ENCODE measurements at places on chromosomes 4 and X.

GRCh38 chr4:186622788-186623464 is 67.6 kb upstream of the MTNR1A start:
- DNase-seq = no peak

DNA sequence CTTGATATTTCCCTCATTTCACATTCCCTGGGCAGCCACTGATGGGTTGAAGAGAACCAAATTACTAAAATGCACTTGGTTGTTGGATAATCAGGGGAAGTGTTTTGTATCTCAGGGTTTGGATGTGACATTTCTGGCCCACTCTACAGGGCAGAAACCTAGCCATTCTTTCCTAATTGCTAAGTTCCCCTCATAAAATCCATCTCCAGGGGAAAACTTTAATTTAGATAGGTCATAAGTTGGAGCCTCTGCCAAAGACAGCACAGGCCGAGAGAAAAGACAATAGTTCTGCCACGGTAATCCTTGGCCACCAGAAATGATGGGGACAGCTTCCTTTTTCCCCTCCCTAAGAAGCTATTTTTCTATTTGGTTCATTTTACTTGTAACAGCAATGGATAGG is 192.7 kb upstream of the C1QTNF7 start:
- DNase-seq = no peak

DNA sequence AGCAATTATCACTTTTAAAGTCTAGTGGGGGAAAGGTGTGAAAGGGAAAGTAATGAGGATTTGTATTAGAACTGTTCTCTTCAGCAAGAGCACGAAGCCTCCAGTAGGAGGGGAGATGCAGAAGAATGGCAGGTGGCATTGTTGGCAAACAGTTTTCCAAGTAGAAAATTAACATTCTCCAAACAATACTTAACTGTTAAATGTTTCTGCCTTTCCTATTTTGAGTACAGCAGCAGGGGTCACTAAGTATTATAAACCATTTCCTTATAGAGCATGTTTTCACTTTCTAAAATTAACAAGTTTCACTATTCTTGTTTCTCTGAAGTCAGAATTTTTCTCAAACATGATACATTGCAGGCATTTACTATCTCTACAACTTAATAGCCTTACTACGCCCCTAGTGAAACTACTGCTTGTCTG is 58.7 kb downstream of the LEF1 start:
- DNase-seq = no peak

DNA sequence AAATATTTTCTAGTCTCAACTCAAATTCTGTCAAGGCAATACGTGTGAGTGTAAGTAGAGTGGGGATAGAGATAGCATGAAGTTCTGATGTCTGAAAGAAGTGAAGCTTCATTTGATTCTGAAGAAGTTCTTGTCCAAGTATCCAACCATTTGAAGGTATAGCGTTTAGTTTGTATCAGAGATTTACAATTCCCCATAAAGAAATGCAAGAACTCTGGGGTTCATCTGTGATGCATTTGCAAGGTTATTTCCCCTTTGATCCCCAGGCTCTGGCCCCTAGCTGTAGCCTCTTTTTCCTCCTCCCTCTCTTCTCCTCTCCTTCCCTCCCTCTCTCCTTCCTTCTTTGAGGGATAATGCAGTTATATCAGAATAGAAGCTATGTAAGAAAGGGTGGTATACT is 7.8 kb downstream of the FGA start:
- no peak for DNase-seq

GRCh38 chr4:74327762-74328161 is 19.5 kb downstream of the EPGN start:
- no peak for DNase-seq

- no peak for DNase-seq
Observed at GRCh38 chrX:10854594-10854993, 234.2 kb upstream of the MID1 start.

DNA sequence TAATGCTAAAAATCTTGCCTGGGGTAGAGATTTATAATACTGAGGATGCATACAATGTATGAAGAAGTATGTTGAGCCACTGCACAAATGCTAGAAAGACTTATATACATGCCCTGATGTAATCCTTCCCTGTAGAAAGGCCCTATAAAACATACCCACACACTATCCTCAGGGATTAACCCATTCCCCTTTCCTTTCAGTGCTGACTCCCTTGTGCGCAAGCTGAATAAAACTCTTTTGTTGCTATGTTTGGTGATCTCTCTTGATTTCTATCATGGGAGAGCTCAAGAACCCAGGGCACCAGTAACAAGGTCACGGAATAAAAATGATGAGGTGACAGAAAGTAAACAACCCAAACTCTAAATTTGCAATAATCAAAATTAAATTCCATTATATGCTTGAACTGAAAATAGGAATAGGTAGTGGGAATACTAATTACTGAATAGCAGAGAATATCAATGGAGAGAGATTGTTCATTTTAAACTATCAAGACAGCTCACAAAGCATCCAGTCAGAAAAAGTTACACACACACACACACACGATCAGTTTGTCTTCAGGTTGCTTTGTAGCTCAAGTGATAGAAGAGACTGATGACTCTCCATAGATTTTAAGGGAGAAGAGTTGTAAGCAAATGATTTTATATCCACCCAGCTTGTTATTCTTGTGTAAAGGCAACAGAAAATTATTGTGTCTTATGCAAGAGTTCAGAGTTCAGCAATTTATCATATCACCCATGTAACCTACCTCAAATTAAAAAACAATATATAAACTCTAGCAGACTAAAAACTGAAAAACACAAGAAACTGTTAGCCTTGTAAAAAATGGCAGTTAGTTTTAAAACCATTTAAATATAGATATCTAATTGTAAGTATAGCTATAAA is 14.8 kb downstream of the TIGD2 start:
- no peak for DNase-seq

GRCh38 chr4:3349116-3349515 is 56.3 kb downstream of the RGS12 start:
- no peak for DNase-seq

DNA sequence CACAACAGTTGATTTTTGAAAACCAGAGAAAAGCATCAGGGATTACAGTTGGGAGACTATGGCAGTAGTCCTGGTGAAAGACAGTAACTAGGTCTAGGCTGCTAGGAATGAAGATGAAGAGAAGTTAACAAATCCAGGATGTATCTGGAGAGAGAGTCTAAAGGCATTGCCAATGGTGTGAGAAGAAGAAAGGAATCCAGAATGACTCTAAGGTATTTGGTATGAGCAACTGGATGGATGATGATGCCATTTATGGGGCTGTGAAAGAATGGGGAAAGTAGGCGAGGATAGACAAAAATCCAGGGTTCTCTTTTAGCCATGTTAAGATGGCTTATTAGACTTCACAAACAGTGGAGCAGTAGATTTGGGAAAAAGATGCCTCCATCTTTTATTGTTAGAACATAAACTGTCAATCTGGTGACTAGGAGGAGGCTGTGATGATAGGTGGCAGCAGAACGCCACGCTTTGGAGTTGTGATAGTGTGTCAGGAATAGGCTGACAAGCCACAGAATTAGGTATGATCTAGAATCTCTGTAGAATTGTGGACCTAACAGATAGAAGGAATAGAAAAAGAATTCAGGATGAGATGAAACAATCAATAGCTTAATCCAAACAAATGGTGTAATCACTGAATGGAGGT is 27.3 kb upstream of the JADE1 start:
- DNase-seq = peak; percentile 68

GRCh38 chr4:71584585-71584984 is 199.3 kb downstream of the GC start:
- DNase-seq = no peak

DNA sequence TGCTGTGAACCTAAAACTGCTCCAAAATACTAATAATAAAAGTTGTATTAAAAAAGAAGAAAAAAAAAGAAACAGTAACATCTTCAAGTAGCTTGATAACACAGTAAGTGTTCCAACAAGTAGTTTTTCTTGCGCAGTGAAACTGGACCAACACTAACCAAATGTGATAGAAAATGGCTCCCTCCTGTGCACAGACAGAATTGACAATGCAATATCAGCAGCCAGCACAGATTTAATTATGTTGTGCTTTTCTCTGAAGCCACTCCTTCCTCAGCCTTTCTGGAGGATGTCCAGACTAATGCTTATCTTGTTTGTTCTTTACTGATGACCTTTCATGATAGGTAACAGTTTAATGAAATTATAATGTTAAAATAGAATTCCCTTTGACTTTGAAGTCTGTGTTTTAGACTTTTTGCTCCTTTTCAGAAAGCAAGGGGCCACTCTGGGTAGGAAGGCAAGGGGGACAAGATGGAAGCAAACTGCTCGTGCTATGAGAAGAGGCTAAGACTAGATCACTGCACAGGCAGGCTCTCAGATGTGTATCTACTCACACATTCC is 147.1 kb upstream of the RPL34 start:
- no peak for DNase-seq

DNA sequence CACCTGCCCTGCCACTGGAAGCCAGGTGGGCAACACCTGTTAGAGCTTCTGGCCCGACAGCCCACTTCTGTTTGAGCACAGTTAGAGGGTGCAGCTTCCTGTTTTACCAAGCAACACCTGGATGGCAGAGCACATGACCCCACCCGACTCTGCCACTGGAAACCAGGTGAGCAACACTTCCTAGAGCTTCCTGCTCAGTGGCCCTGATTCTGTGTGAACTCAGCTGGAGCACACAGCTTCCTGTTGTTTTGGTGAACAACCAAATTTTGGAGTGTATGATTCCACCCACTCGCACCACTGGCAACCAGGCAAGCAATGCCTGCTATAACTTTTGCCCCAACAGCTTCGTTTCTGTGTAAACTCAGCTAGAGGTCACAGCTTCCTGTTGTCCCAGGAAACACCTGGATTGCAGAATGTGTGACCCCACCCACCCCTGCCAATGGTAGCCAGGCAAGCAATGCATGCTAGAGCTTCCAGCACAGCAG is 163.8 kb upstream of the KLF8 start:
- DNase-seq = no peak

DNA sequence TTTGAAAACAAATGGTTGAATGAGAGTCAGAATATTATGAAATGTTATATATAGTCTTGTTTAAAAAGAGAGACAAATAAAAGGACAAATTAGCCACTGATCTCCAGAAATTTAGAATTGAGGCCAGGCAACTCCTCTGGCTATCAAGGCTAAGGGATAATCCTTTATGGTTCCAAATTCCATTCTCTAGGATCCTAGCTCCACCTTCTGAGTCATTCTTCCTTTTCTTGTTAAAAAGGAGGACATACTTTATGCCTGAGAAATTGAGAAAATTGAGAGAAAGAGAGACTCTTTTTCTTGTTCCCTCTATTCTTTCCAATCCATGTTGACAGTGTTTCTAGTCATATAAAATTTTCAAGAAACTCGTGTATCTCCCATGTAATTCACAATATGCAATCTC is 1299.5 kb downstream of the FSTL5 start:
- DNase-seq = no peak

DNA sequence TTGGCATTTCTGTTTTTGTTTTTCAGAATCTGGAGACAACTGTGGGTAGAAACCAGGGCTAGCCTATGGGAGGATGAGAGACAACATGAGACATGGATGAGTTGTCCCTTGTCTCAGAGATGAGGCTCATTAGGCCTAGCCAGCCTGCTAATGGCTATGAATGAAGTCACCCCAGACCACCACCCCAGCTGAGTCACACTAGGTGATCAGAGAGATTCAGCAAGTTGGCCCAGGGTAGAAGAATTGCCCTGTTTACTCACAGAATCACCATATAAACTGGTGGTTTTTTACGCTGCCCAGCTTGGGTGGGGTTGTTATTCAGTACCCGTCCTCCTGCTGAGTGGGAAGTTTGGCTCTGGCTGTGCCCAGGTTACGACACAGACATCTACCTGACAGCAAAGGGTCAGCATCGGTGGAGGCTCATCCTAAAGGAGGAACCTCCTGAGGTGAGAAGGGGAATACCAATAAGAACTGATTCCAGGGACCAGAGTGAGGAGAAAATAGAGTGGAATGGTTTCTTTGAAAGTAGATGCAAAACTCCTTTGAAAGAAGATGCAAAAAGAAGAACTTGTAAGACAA is 17.2 kb upstream of the ARSJ start:
- no peak for DNase-seq

GRCh38 chrX:136495043-136495442 is 2.3 kb upstream of the HTATSF1 start:
- no peak for DNase-seq

DNA sequence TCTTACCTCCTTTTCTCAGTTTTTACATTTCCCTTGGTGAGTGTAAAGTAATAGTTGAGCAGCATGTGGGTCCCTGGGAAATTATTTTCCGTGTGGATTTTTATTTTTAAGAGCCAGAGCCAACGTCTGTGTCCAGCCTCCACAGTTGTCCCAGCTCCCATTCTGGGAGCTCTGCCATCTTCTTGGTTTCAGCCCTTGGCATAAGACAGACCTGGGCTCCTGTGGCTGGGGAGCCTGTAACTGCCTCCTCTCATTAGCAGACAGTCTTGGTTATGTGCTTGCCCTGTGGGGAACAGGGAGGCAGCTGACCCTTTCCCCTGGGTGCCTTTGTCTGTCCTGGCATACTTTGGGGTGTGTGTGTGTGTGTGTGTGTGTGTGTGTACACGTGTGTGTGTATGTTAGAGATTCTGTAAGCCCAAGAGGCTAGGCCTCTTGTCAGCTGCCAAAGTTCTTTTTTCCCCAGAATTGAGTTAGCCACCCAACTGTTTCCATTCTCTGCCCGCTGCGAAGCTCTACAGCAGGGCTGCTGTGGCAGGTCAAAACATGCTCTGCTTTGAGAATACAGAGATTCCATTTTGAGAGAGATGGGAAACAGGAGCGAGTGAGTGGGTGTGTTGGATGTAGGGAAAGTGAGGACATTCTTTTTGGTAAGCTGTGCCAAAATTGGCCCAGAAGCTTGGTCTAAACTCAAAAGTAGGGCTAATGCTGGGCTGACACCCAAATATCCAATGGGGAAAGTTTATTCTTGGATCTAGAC is 140.7 kb downstream of the TMEM164 start:
- no peak for DNase-seq

GRCh38 chrX:103376118-103376978 is at the start of gene BEX3:
Gene BEX3, plus strand, starts transcription at chrX:103376538. Its CDS starts 984 bp downstream, at chrX:103377522.
- DNase-seq = peak; percentile 81

- no peak for DNase-seq
Observed at GRCh38 chr4:184824081-184824775, 1.5 kb downstream of the ACSL1 start.

GRCh38 chrX:117701050-117701449 is 415.6 kb downstream of the KLHL13 start:
- DNase-seq = no peak

- DNase-seq = peak; percentile 26
Observed at GRCh38 chr4:3705236-3705987, 60.8 kb upstream of the ADRA2C start.

DNA sequence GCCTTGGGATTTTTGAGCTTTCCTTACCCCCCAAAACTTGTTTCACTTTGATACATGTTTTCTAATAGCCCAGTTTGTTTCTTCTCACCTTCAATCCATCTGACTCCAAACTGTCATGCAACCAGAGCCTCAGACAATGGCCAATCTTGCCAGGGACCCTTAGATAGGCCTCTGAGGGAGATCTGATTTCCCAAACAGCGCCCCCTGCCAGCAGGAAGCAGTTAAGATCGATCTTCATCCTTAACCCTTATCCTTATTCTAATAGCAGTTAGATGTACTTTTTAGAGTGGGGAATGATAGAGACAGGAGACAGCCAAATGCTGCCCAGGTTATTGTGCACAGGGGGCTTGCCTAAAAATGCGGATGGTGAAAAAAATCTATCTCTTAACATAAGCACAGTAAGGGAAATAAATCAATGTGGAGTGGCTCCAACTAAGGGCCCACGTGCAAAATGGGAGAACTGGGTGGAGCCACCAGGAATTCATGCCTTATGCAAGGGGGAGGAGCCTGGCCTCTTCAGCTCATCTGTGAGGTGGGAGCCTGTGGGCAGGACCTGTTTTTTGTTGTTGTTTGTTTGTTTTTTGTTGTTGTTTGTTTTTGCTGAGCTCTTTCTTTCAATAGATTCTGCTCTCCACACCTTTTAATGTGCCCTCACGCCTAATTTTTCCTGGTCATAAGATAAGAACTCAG is 833.6 kb upstream of the AGA start:
- no peak for DNase-seq
